SIG-M5 (cell line): ENCODE measurements at places on chromosomes 1 and 21.
A peak's percentile ranks its signal among the peaks of the same experiment; 100 is the strongest.

- DNase-seq, result no peak
These were observed 49.9 kb downstream of the COL6A1 start for GRCh38 chr21:46031484-46031883.

DNA sequence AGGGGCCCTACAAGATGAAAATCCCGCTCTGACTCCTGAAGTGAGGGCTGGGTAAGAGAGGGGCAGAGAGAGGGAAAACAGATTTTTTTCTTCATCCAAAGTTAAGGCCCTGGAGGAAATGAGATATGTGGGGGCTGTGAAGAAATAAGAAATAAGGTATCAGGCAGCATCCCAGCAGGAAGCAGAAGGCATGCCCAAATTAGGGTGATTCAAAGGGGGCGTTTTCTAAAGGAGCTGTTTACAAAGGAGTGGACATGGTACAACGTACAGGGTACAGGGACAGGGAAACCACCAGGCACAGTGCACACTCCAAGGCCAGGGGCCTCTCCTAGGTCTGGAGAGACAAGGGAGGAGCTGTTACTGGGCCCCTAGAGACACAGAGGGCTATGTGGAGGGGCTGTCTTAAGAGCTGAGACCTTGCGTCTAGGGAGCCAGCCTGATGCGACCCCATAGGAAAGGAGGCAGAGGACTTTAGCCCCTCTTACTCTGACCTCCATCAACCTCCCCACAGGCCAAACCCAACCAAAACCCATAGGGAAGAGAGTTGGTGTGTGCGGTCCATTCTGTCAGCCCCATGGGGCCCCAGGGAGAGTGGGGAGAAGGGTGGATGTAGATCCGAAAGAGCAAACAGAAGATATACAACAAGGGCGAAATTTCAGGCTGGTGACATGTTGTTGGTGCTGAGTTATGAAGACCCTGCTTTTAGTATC, 38.6 kb downstream of the STYXL2 start:
- DNase-seq, result no peak

GRCh38 chr1:2354511-2355372, 36.6 kb downstream of the MORN1 start:
- no peak for DNase-seq

GRCh38 chr21:24197132-24197643, 1410.1 kb downstream of the MRPL39 start:
- no peak for DNase-seq

- no peak for DNase-seq
These were observed 13.9 kb downstream of the SLAMF7 start for GRCh38 chr1:160752924-160753323.

GRCh38 chr1:94110021-94110761, 10.8 kb downstream of the ABCA4 start:
- no peak for DNase-seq

DNA sequence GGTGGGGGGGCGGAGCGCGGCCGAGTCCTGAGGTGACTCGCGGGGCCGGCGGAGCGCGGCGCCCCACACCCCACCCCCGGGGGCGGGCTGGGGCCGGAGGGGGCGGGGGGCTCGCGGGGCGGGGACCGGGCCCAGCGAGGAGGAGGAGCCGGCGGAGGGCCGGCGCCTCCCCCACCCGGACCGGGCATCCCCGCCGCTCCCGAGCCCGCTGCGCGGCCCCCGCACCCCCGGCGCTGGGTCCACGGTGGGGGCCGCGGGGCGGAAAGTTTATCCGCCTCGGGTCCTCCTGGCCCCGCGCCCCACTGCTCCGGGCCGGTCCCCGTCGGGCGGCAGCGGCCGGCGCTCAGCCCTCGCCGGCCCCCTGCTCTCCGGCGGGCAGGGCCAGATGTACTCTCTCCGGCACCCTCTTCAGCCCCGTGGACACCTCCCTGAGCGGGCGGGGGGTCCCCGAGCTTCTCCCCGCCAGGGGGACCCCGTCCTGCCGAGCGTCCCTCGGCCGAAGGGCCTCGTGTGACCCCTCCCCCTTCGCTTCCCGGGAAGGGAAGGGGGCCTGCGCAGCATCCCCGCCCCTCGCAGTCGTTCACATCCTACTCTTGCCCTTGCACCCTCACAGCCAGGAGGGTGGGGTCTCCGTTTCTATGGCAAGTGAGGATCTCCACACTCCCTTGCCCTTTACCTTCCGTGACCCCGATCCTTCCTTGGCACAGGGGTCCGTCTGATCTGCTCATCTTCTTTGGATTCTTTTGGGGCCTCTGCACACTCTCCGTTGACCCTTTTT, 663 bp downstream of the CAMTA1 start:
- DNase-seq, result no peak

DNA sequence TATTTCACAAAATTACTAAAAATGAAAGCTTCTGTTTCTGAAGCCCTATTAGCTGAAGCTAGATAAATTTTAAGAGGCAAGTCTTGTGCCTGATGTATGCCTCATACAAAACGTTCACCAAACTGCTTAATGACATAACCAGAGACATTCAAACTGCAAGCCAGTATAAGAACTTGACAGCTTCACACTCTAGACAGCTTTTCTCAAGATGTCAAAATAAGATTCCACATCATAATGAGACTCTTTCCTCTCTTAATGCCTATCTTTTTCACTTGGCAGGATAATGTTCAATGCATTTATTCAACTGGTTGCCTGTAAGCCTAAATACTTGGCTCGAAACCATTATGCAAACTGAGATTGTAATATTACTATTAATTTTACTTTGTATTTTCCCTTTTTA, 424.0 kb downstream of the LTN1 start:
- DNase-seq, result no peak

DNA sequence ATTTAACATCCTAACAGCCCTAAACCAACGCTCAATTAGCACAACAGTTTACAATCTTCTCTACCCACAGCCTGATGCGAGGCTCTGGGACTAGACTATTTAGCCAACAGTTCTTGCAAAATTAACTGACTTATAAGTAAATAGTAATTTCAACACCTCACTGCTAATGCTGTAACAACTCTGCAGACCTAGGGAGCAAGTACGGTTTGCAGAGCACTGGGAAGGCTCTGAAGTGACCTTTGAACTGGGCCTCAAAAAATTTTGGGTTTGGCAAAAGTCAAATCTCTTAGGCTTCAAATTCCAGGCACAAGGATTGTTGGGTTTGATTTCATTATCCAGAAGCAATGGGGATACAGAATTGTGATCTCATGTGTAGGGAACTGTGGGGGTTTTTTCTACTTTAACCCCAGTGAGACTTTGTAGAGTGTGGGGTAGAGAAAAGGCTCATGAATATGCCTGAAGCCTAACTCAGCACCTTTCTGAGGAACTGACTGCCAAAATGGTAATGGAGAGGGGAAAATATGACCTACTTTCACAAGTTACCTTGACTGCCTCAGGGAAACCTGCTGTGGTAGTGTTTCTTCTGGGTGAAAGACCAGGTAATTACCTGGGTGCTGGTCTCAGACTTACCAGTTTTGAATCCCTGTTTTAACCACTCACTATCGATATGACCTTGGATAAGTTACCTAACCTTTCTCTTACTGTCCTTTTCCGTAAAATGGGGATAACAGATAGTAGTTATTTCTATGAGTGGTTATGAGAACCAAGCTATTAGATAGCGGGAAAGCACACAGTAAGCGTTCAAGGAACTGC, 889 bp upstream of the TXLNA start:
- peak; percentile 22 for DNase-seq

- DNase-seq, result no peak
These were observed 189.2 kb upstream of the PBX1 start for GRCh38 chr1:164369698-164370365.

DNA sequence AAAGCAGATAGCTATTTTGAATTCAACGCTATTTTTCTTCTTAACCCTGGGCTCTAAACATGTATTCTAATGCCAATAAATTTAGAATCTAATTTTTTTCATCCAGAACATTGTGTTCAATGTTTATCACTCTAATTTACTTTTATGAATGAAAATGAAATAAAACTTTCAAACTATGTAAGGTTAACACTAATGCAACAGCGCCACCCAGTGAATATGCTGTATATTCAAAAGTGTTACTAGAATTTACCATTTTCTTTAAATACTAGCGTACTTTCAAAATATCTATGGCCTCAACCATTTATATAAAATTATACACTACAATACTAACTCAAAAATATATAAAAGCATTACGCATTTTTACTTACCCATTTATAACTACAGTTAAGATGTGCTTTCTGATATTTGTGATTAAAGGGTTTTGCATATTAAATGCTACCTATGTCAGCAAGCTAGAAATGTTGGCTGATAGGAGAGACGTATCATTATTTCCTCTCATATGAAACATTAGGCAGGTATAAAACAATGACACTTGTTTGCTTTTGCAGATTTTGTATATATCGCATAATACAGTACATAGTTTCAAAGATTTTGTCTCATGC, 5.9 kb upstream of the NUF2 start:
- no peak for DNase-seq

GRCh38 chr1:165052936-165053335, 303.6 kb downstream of the LMX1A start:
- no peak for DNase-seq

GRCh38 chr1:65209005-65209885, 61.2 kb downstream of the AK4 start:
- no peak for DNase-seq

DNA sequence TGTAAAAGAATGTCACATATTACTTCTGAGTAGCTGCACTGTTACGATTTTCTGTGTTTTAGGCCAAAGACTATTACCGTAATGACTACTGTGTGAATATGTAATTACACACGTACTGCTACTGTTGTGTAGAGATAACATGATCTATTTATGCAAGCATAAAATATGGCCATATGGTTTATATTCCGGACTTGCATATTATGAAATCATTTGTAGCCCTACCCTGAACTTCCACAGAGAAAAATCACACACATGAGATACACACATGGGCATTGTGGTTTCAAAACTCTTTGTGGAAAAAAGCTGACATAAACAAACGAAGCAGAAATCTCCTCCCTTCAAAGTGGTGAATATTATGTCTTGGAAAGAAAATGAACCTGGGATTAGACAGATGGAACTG, 373.0 kb upstream of the ADAMTS5 start:
- DNase-seq, result no peak

DNA sequence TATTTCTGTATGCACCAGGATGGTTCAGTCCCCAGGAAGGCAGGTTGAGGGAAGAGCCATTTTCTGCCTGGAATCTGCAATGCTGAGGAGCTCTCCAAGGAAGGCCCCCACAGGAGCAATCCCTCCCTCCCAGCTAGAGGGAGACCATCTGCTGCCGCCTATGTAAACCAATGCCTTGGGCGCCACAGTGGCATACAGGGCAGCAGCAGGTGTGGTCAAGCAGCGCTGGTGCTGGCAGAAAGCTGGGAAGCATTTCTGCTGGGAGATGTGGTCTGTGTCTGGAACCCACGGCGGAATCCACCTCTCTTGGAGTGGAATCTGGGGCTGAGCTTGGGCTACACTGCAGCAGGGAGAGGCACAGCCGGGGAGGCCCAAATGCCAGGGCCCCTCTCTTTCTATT, 283.3 kb downstream of the RRAGC start:
- DNase-seq, result no peak

- DNase-seq, result no peak
These were observed 40.0 kb upstream of the FAM163A start for GRCh38 chr1:179702946-179703539.

DNA sequence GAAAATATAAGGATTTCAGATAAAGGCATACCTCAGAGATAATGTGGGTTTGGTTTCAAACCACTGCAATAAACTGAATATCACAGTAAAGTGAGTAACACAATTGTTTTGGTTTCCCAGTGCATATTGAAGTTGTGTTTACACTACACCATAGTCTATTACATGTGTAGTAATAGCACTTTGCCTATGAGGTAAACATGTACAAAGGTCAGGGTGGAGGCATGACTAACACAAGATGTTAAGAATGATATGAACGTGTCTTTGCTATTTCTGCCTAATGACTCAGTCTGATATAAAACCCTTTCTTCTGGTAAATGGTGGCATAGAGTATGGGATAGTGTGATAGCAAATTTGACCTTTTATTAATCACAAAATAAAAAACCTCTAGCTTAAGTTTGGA, 621.5 kb upstream of the ADGRL2 start:
- DNase-seq, result no peak

DNA sequence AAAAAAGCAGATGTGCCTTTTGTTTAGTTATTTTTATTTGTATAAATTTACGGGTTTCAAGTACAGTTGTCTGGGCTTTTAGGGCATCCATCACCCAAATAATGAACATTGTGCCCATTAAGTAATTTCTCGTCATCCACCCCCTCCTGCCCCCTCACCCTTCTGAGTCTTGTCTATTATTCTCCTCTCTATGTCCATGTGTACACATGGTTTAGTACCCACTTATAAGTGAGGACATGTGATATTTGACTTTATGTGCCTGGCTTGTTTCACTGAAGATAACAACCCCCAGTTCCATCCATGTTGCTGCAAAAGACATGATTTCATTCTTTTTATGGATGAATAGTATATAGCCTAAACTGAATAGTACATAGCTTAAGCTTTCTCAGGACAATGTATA, 189.2 kb downstream of the ZP4 start:
- no peak for DNase-seq

DNA sequence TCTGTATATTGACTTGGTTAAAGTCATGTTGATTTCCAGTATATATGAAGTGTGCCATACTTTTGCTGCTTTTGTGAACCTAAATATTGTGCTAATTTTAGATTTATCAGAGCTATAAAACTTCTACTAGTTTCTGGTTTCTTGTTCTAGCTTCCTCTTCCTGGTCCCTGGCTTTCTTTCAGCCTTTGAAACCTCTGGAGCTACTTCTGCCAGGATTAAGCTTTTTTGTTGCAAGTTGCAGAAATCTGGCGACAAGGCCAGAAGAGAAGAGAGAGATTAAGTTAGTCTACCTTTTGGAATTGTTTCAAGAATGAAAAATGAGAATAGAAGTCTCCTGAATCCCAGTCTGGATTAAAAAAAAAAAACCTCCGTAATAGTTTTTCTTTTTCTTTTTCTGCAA, 13.5 kb downstream of the RNF2 start:
- DNase-seq, result no peak

DNA sequence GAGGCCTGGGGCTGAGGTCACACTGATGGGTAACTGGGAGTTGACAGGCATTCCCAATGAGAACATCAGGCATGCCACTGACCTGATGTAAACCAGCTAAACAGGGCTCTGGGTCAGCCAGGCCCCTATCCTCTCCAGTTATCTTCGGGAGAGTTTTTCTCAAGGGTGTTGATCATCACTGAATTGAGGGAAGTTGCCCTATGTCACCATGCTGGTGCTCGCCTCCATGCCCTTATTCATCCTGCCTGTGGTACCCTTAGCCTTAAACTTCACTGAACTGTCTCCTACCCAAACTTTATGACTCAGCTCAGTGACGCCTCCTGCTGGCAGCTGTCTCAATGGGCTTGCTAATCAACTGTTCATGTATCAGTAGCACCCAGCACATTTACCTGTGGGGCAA, 80.7 kb upstream of the TNR start:
- no peak for DNase-seq

DNA sequence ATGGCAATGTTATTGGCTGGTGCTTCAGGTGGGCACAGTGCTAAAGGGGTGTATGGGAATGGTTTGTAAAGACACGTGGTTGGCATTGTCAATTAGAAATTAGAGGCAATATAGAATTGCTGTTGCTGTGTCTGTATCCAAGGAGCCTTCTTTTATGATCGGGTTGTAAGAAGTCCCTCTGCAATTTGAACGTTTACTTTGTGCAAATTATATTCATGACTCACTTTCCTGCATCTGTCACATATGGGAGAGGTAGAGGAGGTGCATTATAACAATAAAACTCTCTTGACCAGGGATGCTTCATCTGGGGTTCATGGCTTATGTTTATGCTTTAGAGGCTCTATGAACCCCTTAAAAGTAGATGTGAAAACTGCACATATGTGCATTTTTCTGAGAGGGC, 130.4 kb upstream of the DNAH14 start:
- no peak for DNase-seq
